ENCODE measurements at places on chromosomes 6 and 20.
A peak's percentile ranks its signal among the peaks of the same experiment; 100 is the strongest.

DNA sequence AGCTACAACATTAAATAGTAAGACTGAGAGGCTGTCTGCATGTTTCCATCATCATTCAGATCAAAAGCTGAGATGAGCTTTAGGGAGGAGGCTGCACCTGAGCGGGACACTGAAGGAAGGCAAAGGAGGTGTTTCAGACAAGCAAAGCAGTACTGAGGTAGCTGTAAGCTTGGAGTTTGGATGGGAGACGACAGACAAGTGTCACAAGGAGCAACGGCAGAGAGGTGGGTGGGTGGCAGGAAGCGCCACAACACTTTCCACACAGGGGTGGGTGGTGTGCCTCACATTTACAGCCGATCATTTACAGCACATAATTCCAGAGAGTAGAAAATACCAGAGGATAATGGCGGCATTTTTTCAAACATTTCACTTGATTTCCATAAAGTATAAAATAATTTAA, 205.5 kb upstream of the SHLD1 start:
- DNase-seq: no peak

GRCh38 chr6:168555618-168556273, 114.8 kb downstream of the SMOC2 start:
- DNase-seq: no peak

GRCh38 chr20:64032706-64033624, 3.0 kb upstream of the C20orf204 start:
- no peak for DNase-seq

GRCh38 chr6:99993533-99994251, at the start of gene MCHR2:
MCHR2 (minus strand) TSS chr6:99994223; CDS start chr6:99956147, 38,076 bp downstream.
- DNase-seq: no peak

GRCh38 chr6:158648682-158649131, 1.1 kb upstream of the SYTL3 start:
- DNase-seq: peak; percentile 71

DNA sequence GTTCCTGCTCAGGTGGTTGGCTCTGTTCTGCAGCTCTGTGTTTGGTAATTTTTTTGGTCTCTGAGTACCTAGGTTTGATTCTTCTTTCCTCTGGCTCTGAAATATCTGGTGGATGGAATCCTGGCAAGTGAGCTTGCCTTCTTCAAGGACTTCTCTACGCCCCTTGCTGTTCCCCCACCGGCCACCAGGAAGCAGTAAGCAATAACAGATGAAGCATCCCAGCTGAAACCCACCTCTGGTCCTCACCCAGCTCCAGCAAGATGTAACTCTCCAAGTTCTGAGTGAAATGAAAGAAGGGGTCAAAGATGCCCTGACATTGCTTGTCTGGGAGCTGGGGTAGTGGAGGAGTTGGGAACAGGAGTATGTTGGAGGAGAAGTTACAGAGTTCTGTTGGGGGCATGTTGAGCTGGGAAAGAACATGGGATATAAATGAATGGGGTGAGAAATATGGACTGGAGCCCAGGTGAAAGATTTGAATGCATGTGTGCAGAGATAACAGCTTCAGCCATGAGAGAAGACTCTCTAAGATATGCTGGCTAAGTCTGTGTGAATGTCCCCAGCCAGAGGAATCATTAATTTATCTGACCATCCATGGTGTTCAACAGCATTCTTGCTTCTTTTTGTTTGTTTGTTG, 51.3 kb upstream of the GLP1R start:
- DNase-seq: no peak

- DNase-seq: no peak
These were observed 106.8 kb upstream of the NUP153 start for GRCh38 chr6:17813542-17813941.

DNA sequence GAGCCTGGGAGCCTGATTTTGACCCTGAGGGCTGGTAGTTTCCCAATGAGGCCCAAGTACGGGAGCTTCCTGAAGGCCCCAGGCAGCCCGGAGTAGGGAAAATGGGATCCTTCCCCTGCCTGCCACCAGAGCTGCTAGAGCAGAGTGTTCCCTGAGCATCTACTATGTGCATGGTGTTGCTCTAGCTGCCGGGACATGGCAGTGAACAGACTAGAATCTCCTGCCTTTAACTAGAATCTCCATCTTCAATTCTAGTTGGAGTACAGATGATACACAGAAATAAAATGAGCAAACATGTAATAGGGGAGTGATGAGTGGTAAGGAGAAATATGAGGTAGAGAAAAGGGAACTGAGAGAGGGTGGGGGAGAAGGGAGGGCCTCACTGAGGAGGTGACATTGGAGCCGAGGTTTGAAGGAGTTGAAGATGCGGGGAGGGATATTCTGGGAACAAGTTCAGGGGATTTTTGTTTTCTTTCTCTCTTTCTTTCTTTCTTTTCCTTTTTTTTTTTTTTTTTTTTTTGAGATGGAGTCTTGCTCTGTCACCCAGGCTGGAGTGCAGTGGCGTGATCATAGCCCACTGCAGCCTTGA, 18.5 kb downstream of the VSTM2L start:
- peak; percentile 79 for DNase-seq

GRCh38 chr6:94215552-94215951, 796.2 kb upstream of the EPHA7 start:
- DNase-seq: no peak

- no peak for DNase-seq
These were observed 37.4 kb upstream of the GABRR1 start for GRCh38 chr6:89254569-89254968.

DNA sequence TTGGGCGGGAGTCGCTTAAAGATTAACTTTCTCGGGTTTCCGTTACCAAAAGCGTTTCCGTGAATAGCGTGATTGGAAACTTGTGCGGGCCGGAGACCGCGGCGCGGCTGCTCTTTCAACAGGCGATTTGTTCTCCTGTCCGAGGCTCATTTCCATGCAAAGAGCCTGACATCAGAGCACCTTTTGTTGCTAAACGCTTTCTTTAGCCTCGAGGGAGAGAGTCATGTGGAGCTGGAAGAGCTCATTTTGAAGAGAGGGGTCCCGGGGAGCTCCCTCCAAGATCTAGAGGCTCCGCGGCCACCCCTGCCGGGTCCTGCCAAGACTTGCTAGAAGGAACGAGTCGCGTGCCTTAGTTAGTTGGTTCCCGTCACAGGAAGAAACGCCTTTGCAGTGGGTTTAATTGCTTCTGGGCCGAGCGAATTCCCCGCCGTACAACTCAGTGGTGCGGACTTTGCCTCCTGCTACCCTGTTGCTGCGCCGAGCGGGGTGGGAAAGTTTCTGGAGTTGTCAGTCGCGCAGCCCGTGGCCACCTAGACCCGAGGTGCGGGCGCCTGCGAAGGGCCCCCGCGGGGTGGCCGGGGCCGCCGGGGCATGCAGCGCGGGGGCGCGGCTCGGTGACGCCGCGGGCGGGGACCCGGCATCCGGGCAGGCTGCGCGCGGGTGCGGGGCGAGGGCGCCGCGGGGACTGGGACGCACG, at the start of gene SASH1:
Gene SASH1 (plus strand): TSS at position 489 of the 697 bp plus-strand sequence. CDS start 230 bp downstream, outside the sequence.
- peak; percentile 41 for DNase-seq

DNA sequence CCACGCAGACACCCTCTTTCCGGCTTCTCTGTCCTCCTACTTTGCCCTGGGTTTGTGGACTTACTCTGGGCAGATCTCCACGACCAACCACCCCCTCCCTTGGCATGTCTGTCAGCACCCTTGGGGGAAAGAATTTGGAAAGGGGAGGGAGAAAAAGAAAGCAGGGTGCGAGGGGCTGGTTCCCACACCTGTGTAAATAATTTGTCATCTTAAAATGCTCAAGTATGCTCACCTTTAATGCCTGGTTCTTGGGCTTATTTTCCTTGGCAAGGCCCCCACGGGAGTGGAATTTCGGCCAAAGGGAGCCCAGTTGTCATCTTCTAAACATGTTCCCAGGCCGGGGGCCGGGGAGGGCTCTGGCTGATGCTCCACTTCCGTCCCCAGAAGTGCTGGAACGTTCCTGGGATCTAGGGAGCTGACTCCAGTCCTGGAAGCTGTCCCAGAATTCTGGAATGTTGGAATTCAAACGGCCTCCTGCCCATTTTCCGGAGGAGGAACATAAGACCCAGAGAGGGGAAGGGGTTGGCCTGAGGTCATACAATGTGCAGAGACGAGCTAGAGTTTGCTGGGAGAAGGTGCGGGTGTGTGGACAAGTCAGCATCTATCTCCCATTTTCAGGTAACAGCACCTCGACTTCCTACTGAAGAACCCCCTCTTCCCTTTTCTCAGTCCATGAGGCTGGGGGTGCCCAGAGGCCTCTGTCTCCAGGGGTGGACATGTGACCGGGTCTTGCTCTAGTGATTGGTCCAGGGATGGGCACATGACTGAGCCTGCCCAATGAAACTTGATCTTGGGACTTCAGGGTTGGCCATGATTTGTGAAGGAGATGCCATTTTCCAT, 122.3 kb downstream of the CEBPB start:
- DNase-seq: no peak
